ENCODE measurements at places on chromosomes 3 and 15. TPM values are rescaled to one million over a fixed set of nuclear protein-coding genes. Genes with fewer than 3 reads are reported as not detected.

- no peak overlapping the region for H3K4me3 ChIP-seq
- H3K36me3 ChIP-seq, result no peaks in the 10 kb centered on the region
- DNase-seq, result no peak
- H3K4me1 ChIP-seq, result peaks cover 5% of the 10 kb centered on the region
Measured at GRCh38 chr3:28504976-28505375, 156.4 kb upstream of the AZI2 start.

DNA sequence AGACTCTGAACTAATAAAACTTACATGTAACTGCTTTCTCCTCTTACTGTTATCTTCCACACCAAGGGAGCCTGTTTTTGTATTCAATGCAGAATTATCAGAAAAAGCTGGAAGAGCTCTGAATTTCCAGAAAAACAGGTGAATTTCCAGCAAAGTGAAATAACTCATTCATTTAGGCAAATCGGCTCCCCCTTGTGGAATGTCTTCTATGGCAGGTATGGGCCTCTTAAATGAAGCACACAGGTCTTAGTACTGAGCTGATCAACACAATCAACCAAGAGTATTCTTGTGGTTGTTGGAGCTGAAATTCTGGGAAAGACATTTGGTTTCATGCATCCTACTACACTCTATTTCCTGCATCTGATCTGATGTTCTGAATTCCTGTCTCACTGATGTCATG, 31.0 kb upstream of the PTPRG start:
- H3K36me3 ChIP-seq, result no peaks in the 10 kb centered on the region
- H3K27ac ChIP-seq, result no peak overlapping the region
- peaks cover 19% of the 10 kb centered on the region for H3K4me1 ChIP-seq
- no peaks in the 10 kb centered on the region for H3K27me3 ChIP-seq
- no peak for DNase-seq

- DNase-seq, result no peak
- no peak overlapping the region for H3K4me3 ChIP-seq
- H3K27ac ChIP-seq, result no peak overlapping the region
- no peaks in the 10 kb centered on the region for H3K36me3 ChIP-seq
Measured at GRCh38 chr15:73022161-73022560, 30.1 kb upstream of the NEO1 start.

DNA sequence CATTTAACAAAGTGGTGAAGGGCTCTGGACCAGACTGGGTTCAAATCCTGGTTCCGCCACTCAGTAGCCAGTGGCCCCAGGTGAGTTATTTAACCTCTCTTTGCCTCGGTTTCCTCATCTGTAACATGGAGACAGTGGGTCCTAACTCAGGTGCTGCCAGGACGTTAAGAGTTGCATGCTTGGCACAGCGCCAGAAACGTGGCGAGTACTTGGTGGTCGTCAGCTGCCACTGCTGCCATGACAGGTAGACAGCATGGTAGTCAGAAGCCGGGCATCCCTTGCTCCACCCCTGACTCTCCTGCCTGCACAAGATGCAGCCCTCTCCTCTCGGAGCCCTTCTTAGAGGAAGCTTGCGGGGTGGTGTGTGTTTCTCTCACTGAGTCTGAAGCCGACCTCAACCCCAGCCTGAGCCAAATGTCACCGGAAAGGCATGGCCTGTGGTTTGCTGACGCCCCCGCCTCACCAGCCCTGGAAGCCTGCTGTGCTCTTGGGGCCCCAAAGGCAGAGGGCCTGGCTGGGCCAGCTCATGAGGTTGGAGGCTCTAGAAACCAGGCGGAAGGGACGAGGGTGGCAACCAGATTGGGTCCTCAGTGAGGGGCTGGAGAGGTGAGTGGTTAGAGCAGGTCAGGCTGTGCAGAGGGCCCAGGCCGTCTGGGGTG, 160.8 kb upstream of the TLE3 start:
- no peak for DNase-seq
- H3K36me3 ChIP-seq, result no peaks in the 10 kb centered on the region
- H3K4me3 ChIP-seq, result no peak overlapping the region
- peaks cover 1% of the 10 kb centered on the region for H3K4me1 ChIP-seq
- H3K27ac ChIP-seq, result no peak overlapping the region

DNA sequence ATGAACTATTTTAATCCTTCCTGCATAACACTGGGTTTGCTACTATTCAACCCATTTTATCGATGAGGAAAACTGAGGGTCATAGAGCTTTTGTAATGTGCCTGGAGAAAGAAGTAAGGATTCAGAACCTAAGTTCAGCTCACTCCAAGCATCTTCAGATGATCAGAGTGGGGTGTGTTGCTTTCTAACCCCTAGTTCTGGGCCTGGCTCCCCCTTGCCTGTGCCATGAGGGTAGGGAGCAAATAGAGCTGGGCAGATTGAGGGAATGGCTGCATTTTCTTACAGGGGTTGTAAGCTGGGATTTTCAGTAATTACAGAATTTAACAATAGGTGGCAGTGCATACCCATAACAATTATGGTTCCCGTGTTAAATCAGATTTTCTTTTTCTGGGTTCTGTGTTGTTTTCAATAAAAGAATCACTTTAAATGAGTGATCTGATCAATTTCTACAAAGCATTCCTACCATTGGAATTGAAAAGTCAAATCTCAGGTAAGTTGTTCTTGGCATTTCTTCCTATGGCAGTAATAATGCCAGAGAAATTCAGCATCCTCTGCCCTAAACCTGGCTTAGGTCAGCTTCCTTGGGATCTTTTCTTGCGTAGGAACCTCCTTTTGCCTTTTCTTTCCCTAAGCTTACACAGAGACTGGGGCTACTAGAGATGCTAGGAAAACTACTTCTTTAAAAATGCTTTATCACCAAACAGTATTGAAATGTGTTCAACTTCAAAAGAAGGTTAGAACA, 103.8 kb upstream of the IL12A start:
- H3K27ac ChIP-seq, result no peak overlapping the region
- H3K27me3 ChIP-seq, result no peaks in the 10 kb centered on the region
- H3K4me3 ChIP-seq, result no peak overlapping the region

DNA sequence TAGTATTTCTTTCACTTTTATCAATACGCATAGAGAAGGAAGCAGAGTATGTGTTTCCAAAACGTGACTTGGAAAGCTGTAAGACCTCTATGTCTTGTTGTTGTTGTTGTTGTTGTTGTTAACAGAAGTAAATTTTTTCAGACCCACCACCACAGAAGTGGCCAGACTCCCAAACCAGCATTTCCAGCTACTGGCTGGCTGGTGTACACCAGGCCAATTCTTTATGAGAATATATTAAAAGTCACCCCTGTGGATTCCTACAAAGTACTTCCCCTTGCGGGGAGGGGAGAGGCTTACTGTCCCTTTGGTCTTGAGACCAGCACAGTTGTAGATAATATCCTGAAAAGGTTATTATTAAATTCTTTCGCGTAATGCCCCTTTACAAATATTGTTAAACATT, 1.6 kb upstream of the FOXP1 start:
- no peak for DNase-seq
- peaks cover 30% of the 10 kb centered on the region for H3K4me1 ChIP-seq
- H3K27me3 ChIP-seq, result no peaks in the 10 kb centered on the region
- peak overlapping the region; percentile 96 for H3K27ac ChIP-seq

DNA sequence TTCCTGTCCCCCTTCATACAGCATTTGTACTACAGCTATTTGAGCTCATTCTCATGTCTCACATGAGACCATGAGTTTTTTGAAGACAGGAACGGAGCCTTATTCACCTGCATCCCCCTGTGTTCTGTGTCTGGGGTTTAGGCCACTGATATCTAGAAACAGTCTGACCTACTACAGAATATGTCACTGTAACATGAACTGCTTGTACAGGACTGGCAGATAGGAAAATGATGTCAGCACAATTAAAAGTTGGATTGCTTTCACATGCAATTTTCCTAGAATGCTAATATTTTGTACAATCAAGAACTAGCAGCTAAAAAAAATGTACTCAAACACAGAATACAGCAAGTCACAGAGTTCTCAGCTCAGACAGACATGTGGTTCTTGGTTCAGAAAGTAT, 90.8 kb upstream of the FGF12 start:
- no peaks in the 10 kb centered on the region for H3K27me3 ChIP-seq
- no peak overlapping the region for H3K27ac ChIP-seq
- peaks cover 30% of the 10 kb centered on the region for H3K4me1 ChIP-seq
- DNase-seq, result no peak
- no peaks in the 10 kb centered on the region for H3K36me3 ChIP-seq

DNA sequence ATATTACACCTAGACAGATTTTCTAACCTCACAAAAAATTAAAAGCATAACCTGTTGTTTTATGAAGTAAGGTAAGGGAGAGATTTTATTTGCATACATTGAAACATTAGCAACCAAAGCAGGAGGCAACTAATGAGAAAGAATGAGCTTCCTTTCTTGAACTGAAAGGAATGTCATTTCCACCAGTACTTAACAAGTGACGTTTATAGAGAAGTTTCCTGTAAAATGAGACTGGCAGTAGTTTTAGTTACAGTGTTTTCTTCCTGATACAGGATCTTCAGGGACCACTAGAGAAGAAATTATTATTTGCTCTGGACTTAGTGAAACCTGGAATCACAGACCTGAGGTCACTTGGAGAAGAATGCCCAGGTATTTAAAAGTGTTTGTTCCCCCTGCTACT, 27.4 kb upstream of the FRMD5 start:
- no peaks in the 10 kb centered on the region for H3K4me1 ChIP-seq
- H3K36me3 ChIP-seq, result no peaks in the 10 kb centered on the region
- DNase-seq, result no peak
- H3K4me3 ChIP-seq, result no peak overlapping the region
- H3K27ac ChIP-seq, result no peak overlapping the region

DNA sequence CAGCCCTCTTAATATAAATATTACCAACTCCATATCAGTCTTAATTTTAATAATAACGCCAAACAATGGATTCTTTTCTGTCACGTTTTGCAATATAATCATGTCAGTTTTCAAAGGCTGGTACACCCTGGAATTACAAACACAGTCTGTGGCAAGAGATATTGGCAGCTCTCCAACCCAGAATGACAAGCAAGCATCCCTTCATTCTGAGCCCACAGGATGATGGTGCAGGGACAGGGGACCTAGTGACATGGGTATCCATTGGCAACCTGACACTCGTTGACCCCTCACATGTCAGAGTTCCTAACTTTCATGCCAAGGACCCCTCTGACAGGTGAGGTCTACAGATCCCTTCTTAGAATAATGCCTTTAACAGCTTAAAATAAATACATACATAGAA, 154.5 kb upstream of the TSC22D2 start:
- no peaks in the 10 kb centered on the region for H3K36me3 ChIP-seq
- H3K4me1 ChIP-seq, result peaks cover 27% of the 10 kb centered on the region
- H3K27ac ChIP-seq, result no peak overlapping the region
- no peak for DNase-seq
- H3K4me3 ChIP-seq, result no peak overlapping the region

GRCh38 chr15:83510001-83510400, 62.9 kb downstream of the SH3GL3 start:
- DNase-seq, result no peak
- H3K27ac ChIP-seq, result no peak overlapping the region
- H3K27me3 ChIP-seq, result no peaks in the 10 kb centered on the region

GRCh38 chr3:148845756-148846395, 18.3 kb downstream of the CPB1 start:
- no peak overlapping the region for H3K4me3 ChIP-seq
- H3K36me3 ChIP-seq, result no peaks in the 10 kb centered on the region
- H3K27me3 ChIP-seq, result no peaks in the 10 kb centered on the region
- DNase-seq, result no peak
- H3K4me1 ChIP-seq, result no peaks in the 10 kb centered on the region
- no peak overlapping the region for H3K27ac ChIP-seq

DNA sequence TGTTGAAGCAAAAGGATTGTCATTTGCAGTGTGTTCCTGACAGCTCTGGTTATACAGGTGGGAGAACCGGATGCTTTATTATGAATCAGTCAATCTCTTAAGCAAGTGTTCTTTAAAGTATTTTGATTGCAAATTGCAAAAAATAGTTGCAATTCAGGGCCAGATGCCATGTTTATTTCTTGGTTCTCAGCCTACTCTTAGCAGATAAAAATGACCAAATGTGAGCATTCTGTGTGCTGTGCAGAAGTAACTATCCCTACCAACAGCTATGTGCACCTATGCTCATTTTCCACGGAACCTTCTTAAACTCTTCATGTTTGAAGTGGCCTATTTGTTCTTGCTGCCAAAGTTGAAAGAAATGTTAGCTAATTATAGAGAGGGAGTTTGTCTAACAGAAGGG, 262.3 kb upstream of the RASGRP1 start:
- no peaks in the 10 kb centered on the region for H3K36me3 ChIP-seq
- DNase-seq, result no peak
- H3K4me3 ChIP-seq, result no peak overlapping the region
- peaks cover 11% of the 10 kb centered on the region for H3K27me3 ChIP-seq

DNA sequence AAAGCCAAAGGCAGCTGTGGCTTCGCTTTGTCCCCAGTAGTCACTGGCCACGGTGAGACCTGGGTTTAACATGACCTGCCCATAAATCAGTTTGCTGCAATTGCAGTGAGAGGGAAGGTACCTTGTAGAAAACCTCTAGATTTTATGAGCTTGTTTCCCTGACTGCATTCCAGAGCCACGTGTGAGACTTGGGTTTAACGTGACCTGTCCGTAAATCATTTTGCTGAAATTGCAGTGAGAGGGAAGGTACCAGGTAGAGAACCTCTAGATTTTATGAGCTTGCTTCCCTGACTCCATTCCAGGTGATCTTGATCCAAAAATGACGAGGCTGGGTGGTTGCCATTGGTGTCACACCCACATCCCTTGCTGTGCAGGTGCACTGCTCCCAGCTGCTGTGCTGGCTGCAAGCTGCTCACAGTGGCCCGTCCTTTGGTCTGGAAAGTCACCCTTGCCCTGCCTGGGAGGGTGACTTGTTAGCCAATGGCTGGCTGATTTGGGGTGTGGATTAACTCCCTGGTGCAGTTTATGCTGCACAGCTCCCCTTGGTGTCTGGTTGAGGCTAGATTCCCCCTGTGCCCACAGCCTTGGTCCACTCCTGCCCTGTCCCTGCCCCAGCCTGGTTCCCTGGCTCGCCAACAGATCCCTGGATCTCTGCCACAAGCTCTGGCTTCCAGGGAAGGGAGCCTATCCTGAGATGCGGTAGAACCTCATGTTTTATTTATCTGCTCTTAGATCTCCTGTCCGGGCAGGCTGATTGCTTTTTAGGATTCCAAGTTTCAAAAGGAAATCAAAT, 192.7 kb upstream of the CTDSPL start:
- no peak overlapping the region for H3K4me3 ChIP-seq
- H3K4me1 ChIP-seq, result peaks cover 12% of the 10 kb centered on the region
- peaks cover 31% of the 10 kb centered on the region for H3K27me3 ChIP-seq
- H3K27ac ChIP-seq, result peak overlapping the region; percentile 21
- H3K36me3 ChIP-seq, result no peaks in the 10 kb centered on the region

- no peak overlapping the region for H3K27ac ChIP-seq
- H3K27me3 ChIP-seq, result peaks cover 2% of the 10 kb centered on the region
- no peaks in the 10 kb centered on the region for H3K36me3 ChIP-seq
- no peak for DNase-seq
- no peaks in the 10 kb centered on the region for H3K4me1 ChIP-seq
Measured at GRCh38 chr3:111323019-111323418, 219.0 kb upstream of the CD96 start.

DNA sequence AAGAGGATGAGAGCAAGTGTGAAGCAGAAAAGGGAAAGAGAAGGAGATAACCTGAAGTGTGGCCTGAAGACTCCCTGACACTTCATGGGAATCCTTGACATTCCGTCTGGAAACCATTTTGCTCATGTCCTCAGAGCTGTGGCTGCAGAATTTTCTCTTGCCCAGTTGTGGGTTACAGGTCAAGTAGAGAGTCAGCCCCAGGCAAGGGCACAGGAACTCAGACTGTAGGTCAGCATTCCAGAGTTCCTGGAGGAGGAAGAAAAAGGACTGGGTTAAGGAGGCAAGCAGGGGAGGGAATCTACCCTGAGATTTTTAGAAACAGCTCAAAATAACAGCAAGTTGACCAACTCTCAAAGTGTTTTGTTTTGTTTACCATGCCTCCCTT, 4.1 kb upstream of the THSD4 start:
- no peak for DNase-seq
- H3K4me3 ChIP-seq, result no peak overlapping the region
- no peak overlapping the region for H3K27ac ChIP-seq
- H3K27me3 ChIP-seq, result peaks cover 44% of the 10 kb centered on the region

TRIM42 gene
- total RNA-seq, result not detected

ZBTB11 gene
- total RNA-seq, result 18.8 TPM

CHDH gene
- total RNA-seq, result 17.9 TPM

SLC24A5 gene
- total RNA-seq, result not detected

MUSTN1 gene
- not detected for total RNA-seq

All from progenitor cell of endocrine pancreas (in vitro differentiated cells).